ENCODE measurements at places on chromosomes 6 and 20.
A peak's percentile ranks its signal among the peaks of the same experiment; 100 is the strongest.

GRCh38 chr20:59665656-59666555, 61.6 kb downstream of the PHACTR3 start:
- DNase-seq, result no peak

DNA sequence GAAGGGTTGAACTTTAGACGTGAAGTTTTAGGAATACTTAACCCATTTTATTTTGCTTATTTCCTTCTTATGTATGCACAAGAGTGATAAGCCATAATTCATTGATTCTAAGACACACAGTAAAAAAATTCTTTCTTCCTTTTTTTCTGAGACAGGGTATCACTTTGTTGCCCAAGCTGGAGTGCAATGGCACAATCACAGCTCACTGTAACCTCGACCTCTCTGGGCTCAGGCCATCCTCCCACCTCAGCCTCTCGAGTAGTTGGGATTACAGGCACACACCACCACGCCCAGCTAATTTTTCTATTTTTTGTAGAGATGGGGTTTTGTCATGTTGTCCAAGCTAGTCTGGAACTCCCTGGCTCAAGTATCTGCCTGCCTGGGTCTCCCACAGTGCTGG, 116.6 kb upstream of the RNF24 start:
- DNase-seq, result no peak

DNA sequence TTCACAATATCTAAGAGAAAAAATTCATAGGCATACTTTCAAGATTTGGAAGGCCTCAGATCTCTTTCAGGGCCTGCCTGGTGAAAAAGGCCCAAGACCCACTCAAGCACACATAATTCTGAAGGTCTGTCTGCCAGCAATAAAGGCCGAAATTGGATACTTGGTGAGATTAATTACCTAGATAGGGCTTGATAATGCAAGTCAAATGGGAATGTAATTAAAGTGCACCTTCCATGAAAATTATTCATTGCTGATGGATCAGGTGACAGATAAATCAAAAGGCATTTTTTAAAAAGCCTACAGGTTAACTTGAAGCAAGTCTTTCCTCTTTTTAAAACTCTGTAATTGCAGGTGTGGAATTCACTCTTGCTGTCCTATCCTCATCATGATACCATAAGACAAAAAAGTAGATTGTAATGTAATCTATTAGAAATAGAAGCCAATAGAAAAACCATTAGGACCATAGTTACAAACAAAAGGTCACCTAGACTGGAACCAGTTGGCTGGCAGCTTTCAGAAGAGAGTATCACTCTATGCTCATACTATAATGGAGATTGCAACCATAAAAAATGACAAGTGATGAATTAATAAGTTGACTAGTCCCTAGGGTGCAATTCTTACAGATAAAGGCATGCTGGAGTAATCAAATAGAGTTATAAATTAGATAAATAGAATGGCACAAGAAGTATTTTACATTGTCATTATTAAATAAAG, 77.3 kb downstream of the EPHA7 start:
- DNase-seq, result no peak

DNA sequence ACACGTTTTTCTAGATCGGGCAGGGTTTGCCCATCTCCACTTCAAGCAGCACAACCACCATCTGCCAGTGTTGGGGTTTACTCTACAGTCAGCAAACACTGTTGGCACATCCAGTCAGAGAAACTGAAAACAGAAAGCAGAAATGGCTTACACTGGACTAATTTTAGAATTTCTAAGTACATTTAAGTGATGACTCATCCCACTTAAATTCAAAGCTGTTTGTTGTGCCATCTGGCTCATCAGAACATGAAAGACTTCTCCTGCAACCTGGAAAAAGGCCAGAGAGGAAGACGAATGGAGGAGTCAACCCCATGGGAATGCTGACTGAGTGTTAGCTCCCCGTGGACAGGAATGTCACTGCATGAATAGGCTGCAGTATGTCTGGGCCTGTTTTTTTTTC, 21.8 kb downstream of the FAM209B start:
- DNase-seq, result no peak

GRCh38 chr20:56609321-56609720, 19.8 kb upstream of the TFAP2C start:
- no peak for DNase-seq

DNA sequence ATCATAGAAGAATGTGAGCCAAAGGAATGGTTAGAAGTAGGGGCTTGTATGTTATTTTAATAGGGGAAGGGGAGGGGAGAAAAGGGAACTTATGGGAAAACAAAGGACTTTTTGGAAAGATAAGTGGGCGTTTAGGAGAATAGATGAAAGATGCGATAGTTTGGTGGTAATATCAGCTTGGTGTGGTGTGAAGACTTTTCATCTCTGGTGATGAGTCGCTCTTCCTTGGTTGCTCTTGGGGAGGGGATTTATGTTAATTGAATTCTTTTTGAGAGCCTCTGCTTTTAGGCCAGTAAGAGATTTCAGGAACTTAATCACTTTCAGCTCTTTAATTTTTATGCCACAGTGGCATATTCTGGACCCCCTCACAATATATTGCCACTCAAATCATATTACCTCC, 10.8 kb downstream of the HECA start:
- DNase-seq, result no peak

- DNase-seq, result no peak
Observed at GRCh38 chr20:61025536-61025935, 226.5 kb upstream of the CDH4 start.

GRCh38 chr20:17912916-17913315, 55.7 kb downstream of the SNX5 start:
- no peak for DNase-seq

DNA sequence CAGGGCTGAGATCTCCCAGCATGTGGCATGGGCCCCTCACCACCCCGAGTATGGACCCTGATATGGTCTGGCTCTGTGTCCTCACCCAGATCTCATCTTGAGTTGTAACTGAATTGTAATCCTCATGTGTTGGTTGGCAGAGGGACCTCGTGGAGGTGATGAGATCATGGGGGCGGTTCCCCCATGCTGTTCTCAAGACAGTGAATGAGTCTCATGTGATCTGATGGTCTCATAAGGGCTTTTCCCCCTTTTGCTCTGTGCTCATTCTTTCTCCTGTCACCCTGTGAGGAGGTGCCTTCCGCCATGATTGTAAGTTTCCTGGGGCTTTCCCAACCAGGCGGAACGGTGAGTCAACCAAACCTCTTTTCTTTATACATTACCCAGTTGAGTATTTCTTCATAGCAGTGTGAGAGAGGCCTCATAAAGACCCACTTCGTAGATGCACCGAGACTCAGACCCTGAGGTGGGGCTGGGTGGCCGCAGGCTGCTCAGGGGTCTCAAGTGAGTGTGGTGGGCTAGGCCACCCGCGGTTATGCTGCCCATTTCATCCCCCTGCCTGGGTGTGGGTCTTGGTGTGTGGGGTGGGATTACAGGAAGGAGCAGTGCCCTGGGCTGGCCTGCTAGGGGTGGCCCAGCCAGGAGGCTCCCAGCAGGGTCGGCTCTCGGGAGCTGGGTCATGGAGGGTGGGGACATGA, 26.2 kb upstream of the GATA5 start:
- DNase-seq, result peak; percentile 86
